NCI-H1092 treated with DMSO at 0.1 percent for 48 hours (cell line): ENCODE measurements at places on chromosomes 4 and X.

DNA sequence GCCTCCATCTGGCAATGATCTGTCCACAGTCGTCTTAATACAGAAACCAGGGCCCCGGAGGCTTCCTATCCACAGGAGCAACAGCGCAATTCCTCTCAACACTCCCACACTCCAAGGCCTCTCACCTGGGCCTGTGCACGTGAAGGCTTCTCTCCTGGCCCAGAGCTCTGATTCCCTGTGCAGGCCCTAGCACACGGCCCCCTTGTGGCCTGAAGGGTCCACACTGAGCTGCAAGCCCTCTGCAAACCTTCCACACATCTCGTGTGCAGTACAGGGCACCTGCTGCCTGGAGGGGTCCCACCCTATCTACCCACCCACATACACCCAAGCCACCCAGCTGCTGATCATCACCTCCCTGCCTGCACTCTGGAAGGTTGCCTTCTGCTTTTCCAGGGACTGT is 150.1 kb upstream of the NUDT10 start:
- no peak for DNase-seq

- no peak for DNase-seq
These were observed 52.1 kb downstream of the TMEM165 start for GRCh38 chr4:55447831-55448230.

GRCh38 chrX:154412468-154412867 is 1.1 kb downstream of the TAFAZZIN start:
- no peak for DNase-seq

- no peak for DNase-seq
These were observed 91.0 kb upstream of the PPP1R2C start for GRCh38 chrX:42869011-42869410.

- no peak for DNase-seq
These were observed 31.0 kb downstream of the DCTD start for GRCh38 chr4:182886205-182886604.

DNA sequence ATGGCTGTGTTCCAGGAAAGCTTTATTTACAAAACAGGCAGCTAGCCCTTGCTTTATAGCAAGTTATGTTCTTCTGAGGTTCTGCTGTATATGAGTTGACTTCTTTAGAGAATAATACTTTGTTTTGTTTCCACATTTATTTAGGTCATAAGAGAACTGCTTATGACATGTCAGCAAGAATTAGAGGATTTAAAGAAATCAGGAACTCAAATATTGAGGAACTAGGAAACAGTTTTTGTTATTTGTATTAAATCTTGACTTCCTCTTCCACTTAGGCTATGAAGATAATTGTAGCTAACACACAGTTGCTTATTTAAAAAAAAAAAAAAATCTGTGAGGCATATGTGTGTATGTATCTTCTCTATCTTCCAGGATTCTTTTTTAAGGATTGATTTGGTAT is 14.3 kb downstream of the ZRSR2 start:
- DNase-seq = no peak

DNA sequence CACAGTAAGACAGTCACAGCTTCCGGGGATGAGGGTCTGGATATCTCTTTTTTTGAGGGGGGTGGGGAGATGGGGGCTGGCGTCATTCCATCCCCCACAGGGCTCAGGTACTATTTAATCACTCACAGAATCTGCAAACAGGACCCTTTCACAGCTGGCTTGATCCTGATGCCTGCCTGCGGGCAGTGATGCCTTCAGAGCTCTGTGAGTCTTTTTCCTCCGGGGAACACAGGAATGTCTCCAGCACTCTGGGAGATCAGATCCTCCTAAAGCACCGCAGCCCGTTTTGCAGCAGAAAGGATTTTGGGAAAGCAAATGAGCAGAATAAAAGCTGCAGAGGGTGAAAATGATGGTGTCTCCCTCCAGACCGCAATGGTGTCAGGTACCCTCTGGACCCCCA is 13.2 kb upstream of the SHOX start:
- no peak for DNase-seq

DNA sequence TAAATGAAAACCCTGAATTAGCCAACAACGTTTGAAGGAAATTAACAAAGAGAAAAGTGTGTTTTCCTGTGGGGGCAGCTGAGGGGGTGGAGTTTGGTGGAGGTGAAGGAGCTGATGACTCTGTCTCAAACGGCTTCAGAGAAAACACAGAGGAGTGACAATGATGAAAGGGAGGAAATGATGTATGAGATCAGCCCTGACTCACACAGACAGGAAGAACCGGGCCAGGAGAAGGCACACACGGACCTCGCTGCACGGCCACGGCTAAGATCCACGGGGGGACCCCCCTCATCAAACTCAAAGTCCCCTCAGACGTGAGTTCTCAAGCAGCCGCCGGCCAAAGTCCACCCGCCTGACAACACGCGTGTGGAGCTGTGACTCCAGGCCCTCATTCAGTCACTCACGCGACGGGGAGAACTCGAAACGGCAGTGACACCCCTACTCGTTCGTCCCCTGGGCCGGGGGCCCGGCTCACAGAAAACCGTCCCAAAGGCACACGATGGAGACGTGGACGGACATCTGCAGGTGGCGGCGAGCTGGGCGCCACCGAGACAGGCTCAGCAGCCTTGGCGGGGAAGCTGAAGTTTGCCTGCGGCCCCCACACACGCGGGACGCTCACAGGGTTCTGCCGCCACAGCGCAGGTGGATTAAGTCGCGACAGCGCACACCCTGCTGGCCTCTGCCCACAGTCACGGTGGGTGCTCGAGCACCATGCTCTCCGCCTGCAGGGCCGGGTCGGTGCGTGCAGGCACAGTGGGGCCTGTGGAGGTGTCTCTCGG is 28.8 kb downstream of the PPP2R3B start:
- no peak for DNase-seq

DNA sequence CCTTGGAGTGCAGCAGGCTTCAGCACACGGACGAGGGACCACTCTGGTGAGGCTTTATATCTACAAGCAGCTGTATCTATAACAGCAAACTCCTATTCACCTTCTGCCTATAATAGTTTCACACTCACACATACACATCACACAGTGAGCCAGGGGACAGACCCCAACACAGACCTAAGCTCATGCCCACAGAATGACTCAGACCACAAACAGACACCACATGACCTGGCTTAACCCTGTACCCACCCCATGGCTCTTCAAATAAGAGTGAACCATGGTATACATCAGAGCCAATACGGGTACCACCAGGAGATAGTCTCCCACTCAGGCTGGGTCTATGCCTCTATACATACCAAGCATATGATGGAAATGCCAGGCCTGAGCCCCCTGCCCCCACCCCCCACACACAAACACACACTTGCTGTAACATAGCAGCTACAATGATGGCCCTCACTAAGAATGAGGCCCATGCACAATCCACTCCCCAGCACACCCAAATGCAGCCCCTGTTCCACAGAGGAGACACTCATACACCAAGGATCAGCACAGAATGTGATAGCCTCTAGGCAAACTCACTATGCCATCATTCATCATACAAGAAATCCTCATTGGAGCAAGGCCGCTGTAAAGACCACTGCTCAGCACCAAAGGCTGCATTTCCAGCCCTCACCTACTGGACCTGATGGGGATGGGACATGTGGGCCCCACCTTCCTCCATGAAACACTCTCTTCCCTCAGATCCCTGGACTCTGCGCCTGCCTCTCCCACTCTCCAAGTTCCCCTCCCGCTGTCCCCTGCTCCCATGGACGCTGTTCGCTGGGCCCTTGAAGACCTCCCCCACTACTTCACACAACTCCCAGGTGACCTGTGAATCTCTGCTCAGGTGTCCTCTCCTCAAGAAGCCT is 62.1 kb upstream of the XIAP start:
- no peak for DNase-seq
